ENCODE measurements at places on chromosomes 11 and 22.

GRCh38 chr22:44628835-44629234 lies 73.2 kb upstream of the PRR5 start:
- H3K27ac ChIP-seq = no peak overlapping the region
- H3K27me3 ChIP-seq = no peaks in the 10 kb centered on the region
- H3K4me3 ChIP-seq = no peak overlapping the region
- H3K36me3 ChIP-seq = no peaks in the 10 kb centered on the region

GRCh38 chr11:35363854-35364780 lies 55.2 kb downstream of the SLC1A2 start:
- no peaks in the 10 kb centered on the region for H3K36me3 ChIP-seq
- no peak overlapping the region for H3K27ac ChIP-seq

- H3K27me3 ChIP-seq = peaks cover 12% of the 10 kb centered on the region
- H3K36me3 ChIP-seq = no peaks in the 10 kb centered on the region
- no peaks in the 10 kb centered on the region for H3K4me1 ChIP-seq
Measured at GRCh38 chr11:20041499-20041898, 118.8 kb downstream of the DBX1 start.

DNA sequence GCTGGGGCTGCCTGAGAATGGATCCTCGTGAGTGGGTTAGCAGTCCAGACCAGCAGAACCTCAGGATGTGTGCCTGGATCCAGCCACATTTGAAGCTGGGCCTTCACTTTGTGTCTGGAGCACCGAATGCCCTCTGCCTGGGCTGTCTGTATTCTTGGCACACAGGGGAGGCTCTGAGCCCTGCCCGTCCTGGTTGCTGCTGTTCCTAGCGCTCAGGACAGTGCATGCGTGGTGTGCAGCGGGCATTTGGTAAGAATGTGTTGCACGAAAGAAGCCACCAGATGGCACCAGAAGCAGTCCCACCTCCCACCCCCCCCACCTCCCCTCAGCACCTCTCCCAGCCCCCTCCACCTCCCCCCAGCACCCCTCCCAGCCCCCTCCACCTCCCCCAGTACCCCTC lies 4.1 kb upstream of the MAPK11 start:
- DNase-seq = peak; percentile 57
- H3K36me3 ChIP-seq = no peaks in the 10 kb centered on the region
- no peak overlapping the region for H3K27ac ChIP-seq
- peaks cover 15% of the 10 kb centered on the region for H3K27me3 ChIP-seq
- H3K4me1 ChIP-seq = peaks cover 23% of the 10 kb centered on the region

DNA sequence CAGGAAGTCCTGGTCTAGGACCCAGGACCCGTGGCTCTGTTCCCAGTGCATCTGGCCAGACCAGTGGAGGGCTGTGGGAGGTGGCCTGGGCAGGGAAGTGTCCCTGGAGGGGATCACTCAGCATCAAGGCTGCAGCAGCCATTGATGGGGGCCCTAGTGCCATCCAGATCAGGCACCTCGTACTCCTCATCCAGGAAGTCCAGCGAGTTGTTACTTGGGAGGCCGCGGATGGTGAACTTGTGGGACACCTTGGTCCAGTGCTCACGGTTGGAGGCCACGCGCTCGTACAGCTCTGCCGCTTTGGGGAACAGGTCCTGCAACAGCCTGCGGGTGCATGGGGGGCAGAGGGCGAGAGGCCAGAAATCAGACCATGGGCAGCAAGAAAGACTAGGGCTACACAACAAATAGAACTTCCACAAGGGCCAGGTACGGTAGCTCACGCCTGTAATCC lies 96.9 kb downstream of the PDE2A start:
- no peak overlapping the region for H3K27ac ChIP-seq
- no peak for DNase-seq
- no peaks in the 10 kb centered on the region for H3K36me3 ChIP-seq
- H3K4me3 ChIP-seq = no peak overlapping the region
- H3K27me3 ChIP-seq = peaks cover 18% of the 10 kb centered on the region
- no peaks in the 10 kb centered on the region for H3K4me1 ChIP-seq

DNA sequence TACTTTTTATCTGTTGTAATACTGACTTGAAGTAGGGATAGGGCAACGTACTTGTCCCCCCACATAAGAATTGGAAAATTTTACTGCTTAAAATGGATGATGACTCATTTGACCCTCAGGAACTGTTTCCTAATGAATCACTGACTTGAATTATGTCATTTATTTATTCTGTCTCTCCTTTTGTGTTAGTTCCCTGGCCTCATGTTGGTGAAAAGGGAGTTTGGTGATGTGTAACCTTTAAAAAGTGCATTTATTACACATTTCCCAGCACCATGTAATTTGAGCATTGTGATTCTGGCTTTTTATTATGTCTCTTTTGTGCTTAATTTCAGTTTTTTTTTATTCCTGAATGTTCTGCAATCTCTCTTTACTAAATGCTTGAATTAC lies 20.3 kb upstream of the PGM2L1 start:
- no peaks in the 10 kb centered on the region for H3K36me3 ChIP-seq
- no peak overlapping the region for H3K27ac ChIP-seq
- H3K27me3 ChIP-seq = peaks cover 10% of the 10 kb centered on the region
- H3K4me3 ChIP-seq = no peak overlapping the region
- DNase-seq = no peak

- no peak overlapping the region for H3K27ac ChIP-seq
- H3K27me3 ChIP-seq = peaks cover 6% of the 10 kb centered on the region
- no peak overlapping the region for H3K4me3 ChIP-seq
Measured at GRCh38 chr11:95698676-95699557, 90.7 kb downstream of the FAM76B start.

DNA sequence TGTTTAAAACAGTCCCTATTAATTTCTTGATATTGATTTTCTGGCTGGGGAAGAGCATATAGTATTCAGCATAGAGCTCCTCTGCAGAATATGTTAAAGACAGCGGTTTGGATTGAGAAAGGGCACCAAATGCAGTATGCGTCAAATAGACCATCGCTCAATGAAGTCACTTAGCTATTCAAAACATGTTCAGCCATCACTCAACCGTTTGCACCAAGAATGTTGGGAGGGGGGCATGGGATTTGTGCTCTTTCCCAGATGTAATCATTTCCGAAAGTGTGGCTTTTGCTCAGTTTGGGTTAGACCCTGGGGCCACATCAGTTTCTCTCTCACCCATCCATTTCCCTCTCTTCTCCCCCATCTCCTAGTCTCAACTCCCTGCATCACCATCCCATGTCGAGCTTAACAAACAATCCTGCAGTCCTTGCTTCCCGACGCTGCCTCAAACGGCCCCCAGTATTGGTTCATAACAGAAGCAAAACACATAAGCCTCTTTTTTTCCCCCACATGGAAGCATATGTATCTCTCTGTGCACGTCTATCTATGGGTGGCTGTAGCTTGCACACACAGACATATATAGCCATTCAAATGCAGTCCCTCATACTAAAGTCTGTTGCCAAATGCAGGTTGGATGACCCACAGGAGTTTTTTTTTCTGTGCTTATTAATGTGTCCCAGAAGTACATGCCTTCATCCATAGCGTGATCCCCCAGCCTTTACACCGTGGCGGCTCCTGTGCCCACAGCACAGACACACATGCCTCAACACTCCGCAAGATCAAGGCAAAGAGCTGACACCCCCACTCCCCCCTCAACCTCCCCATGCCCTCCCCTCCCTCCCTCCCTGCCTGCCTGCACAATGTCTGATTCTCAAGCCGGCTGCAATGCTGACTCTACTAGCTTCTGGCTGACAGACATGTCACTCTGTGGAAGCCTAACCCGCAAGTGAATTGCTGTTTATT lies 2.6 kb downstream of the CACNG2 start:
- no peaks in the 10 kb centered on the region for H3K4me1 ChIP-seq
- no peak overlapping the region for H3K4me3 ChIP-seq
- no peaks in the 10 kb centered on the region for H3K36me3 ChIP-seq

- no peak for DNase-seq
- H3K36me3 ChIP-seq = no peaks in the 10 kb centered on the region
- H3K27me3 ChIP-seq = peaks cover 3% of the 10 kb centered on the region
- no peak overlapping the region for H3K4me3 ChIP-seq
- no peak overlapping the region for H3K27ac ChIP-seq
Measured at GRCh38 chr11:6666302-6667183, 10.9 kb upstream of the DCHS1 start.

GRCh38 chr22:23837911-23838680 lies 710 bp downstream of the DERL3 start:
- peak overlapping the region; percentile 63 for H3K4me3 ChIP-seq
- peaks cover 43% of the 10 kb centered on the region for H3K36me3 ChIP-seq
- DNase-seq = no peak
- peaks cover 20% of the 10 kb centered on the region for H3K4me1 ChIP-seq
- H3K27ac ChIP-seq = no peak overlapping the region

DNA sequence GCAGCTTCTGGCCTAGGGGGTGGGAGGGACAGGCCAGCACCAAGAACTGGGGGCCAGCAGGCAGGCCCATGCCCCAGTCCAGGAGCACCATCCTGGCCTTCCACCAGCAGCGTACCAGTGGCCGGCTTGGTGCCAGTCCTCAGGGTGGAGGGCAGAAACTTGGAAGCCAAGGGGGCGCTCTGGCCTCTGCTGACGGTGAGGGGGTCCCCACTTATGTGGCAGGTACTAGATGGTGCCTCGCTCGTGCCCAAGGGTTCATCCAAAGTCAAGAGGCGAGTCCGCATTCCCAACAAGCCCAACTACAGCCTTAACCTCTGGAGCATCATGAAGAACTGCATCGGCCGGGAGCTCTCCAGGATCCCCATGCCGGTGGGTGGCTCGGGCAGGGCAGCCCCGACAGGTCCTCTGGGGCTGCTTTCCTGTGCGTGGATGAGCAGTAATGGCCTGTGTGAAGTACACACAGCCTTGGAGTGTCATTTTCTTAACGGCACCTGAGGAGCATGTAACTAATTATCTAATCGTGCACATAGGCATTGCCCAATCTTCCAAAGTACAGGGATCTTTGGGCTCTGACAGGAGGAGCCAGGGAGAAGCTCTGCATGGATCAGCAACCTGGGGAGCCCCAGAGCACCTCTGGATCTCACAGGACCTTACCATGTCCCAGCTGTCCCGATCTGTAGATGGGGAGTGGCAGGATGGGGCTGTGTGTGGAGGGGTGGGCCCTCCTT lies 79.1 kb downstream of the MORC2 start:
- H3K4me3 ChIP-seq = no peak overlapping the region
- peaks cover 8% of the 10 kb centered on the region for H3K27me3 ChIP-seq
- no peak for DNase-seq

DNA sequence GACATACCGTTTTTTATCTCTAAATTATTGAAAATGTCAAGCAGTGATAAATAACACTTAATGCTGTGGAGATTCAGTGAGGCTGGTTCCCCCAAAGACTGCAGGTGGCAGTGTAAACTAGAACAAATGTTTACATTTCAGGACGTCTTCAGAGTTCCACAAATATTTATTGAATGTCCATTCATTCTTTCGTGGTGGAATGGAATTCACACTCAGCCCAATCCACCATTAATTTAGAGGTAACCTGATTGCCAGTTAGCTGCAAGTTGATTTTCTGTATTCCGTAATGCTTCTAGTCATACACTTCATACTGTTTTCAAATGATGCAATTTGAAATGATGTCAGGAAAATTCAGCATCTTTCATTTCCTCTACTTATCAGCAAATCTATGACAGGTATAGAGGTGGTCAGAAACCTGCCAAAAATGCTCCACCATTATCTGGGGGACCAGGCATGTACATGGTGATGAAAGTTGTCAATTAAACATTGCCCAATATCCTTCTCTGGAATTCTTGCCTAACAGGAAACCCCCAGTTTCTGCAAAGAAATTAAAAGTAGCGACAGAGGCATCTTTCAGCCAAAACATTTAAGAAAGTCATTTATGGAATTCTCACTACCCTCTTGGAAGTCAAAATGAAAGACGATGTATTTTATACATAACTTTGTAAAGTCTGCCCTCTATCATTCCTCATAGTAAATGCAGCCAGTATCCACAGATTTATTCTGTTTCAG lies 94.3 kb upstream of the BMAL1 start:
- peak; percentile 10 for DNase-seq
- H3K27ac ChIP-seq = no peak overlapping the region
- H3K4me3 ChIP-seq = no peak overlapping the region
- no peaks in the 10 kb centered on the region for H3K36me3 ChIP-seq
- H3K27me3 ChIP-seq = peaks cover 3% of the 10 kb centered on the region
- H3K4me1 ChIP-seq = peaks cover 4% of the 10 kb centered on the region

DNA sequence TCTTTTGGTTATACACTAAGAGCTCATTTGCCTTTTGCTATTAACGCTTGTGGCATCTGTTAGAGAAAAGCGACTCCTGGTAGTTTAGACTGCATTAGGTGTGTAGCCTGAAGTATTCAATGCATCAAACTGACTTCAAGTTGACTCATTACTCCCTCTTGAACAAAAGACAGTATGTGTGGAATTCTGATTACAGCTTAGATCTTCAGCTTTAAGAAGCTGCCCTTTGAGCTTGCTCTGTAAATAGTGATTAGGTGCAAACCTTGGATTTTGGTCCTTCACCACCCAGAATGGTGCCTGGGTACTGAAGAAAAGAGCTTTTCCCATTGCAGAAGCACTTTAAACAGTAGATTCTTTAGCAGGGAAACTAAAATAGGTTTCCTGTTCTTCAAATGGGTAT lies 62.1 kb downstream of the FAT3 start:
- H3K27ac ChIP-seq = no peak overlapping the region
- DNase-seq = no peak
- H3K27me3 ChIP-seq = no peaks in the 10 kb centered on the region
- H3K4me3 ChIP-seq = no peak overlapping the region
- no peaks in the 10 kb centered on the region for H3K36me3 ChIP-seq
- no peaks in the 10 kb centered on the region for H3K4me1 ChIP-seq

DNA sequence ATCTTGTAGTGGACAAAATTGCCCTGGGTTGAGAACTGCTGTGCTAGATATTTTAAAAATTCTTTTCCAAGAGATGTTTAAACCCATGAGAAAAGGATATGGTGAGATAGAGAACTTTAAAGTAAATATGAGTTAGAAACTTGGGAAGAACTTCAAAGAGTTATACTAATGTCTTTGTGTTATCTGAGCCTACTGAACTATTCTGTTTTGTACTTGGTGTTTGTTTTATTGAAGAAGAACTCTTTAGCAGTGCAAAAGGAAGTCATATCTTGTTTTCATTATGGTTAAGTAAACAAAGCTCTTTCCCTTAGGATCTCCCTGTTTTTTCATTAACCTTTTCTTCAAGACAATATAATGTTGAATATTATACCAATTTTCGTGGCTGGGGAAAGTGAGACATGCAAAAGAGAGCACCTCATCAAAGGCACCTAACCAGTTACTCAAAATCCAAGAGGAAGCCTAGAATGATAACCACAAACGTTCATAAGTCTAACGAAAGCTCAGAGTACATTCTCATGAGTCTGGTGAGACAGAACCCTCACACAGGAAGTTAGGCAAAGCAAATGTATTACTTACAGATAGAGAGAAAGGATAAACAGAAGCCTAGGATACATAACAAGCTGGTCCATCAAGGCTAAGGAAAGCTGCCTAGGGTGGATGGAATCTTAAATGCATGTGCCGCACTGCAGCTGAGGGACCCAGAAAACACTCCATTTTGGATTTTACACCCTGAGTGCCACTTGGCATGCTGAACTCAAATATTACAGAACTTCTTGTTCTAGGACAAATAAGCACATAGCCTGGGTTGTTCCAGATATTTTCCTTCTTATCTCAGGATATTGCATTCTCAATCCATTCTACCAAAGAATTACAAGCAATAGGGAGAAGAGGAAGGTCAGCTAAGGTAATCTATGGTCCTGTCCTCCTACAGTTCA lies 112.5 kb upstream of the ANO3 start:
- H3K36me3 ChIP-seq = no peaks in the 10 kb centered on the region
- H3K27me3 ChIP-seq = no peaks in the 10 kb centered on the region
- H3K4me3 ChIP-seq = no peak overlapping the region
- H3K4me1 ChIP-seq = no peaks in the 10 kb centered on the region
- DNase-seq = no peak
